ENCODE measurements at places on chromosomes 13 and 19.

GRCh38 chr13:37648609-37649008 lies 50.0 kb upstream of the POSTN start:
- DNase-seq, result no peak

DNA sequence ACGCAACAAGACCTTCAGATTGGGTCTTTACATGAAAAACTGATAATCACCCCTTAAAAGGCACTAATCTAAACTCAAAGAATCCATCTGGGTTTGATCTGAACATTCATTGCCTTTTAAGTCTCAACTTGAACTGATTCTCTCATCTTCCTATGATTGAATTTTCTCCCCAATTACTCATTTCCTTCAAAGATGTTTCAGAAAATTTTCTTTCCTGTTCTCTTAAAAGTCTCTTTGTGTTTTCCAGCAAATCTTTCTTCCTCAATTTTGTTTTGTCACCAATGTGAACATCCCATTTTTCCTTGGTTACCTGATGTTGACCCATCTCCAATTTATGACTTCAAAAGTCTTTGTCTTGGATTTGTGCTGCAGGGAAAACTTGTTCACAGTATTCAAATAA lies 234.3 kb downstream of the DACH1 start:
- DNase-seq, result no peak

DNA sequence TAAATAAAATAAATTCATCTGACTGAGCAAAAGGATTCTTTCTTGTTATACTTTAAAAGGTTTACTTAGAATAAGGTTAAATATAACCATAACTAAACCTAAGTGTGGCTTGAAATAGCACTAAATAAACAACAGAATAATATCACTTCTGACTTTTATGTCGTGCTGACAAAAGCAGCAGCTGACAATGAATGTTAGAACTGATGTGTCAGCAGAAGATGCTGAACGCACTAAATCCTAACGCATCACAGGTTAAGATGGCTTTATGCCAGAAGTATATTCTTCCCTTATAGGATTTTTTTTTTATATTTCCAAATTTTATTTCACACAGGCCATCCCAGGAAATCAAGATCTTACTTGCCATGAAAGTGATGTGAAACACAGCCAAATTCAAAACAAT lies 558.3 kb upstream of the NBEA start:
- DNase-seq, result no peak

GRCh38 chr19:35715355-35715809 lies 2.4 kb upstream of the KMT2B start:
- no peak for DNase-seq

DNA sequence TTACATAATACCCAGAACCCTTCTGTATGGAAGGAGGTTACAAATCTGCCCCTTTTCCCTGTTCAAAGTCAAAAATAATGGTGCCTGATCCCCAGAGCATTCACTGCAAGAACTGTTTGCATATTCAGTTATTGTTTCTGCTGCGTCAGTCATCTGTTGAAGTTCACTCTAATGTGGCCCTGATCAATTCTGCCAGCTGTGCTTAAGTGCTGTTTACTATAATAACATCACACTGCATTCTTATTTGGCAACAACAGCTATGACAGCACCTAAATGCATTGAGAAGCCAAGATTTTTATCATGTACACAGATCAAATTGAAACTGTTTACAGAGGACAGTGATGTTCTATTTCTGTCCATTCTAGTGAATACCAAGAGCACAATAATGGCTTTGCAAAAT lies 115.9 kb downstream of the DACH1 start:
- DNase-seq, result peak; percentile 84

DNA sequence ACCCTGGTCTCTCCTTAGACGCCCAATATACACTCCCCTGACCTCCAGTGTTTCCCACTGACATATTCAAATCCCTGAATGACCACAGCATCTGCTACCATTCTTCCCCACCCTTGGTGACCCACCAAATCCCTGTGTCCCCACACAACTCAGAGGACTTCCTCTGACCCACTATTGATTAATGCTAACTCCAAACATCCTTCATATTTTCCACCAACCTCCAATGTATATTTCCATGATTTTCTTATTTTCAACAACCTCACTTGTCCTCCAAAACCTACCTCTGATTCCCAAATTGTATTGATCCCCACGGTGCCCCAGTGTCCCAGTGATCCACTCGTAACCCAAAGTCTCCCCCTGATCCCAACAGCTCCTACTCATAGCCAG lies 526 bp upstream of the DMWD start:
- DNase-seq, result no peak

DNA sequence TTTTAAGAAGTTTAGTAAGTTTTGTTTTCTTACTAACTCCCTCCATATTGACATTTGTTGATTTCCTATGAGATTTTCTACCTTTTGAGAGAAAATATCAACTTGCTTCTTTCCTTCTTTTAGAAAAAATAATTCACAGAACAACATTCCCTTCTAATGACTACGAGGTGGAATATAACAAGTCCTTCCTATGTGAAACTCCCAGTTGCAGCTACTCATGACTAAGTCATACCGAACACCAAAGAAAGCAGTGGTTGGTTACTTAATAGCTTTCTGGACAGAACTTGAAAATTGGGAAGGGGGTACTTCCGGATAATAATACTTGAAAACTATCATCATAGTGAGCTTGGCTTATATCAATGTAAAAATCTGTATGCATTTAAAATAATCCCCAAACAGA lies 144.8 kb downstream of the DACH1 start:
- no peak for DNase-seq

GRCh38 chr19:48631225-48631624 lies 6.0 kb downstream of the DBP start:
- DNase-seq, result no peak

DNA sequence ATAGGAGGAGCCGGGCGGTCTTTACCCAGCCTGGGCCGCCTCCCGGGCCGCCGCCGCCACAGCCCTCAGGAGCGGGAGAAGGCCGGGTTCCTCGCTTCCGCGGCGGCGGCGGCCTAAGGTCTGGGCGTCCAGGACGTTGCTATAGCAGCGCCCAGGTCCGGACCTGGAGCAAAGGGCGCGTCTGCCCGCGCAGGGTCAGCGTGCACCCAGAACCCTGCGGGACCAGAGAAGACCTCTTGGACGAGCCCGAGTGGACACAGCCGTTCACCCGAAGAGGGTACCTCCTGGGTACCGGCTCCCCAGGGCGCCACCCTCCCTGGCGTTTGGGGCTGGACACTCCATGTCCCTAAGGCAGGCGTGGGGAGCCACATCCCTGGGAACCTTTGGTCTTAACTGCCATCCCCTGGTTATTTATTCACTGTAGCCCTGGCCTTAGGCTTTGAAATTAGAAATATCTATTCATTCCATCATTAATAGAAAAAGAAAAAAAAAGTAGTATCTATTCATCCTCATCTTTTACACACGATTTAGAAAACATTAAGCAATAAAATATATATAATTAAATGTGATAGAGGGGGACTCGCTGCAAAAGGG lies 2.4 kb downstream of the DZIP1 start:
- DNase-seq, result no peak

DNA sequence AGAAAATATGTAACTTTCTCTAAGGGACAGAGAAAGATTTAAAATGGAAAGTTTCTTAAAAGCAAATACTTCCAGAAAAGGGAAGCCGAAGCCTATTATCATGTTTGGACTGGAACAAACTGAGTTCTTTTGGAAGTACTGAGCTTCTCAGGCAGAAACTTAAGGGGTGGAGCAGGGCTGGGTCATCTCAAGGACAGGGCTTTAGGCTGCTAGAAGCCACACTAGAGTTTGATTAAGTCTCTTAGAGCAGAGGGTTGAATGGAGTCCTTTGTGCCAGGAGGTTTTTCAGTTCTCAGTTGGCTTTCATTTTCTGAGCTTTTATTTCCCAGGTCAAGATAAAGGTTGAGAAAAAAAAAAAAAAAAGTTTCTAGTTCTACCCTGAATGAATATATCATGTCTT lies 432.7 kb downstream of the SLITRK5 start:
- no peak for DNase-seq

- no peak for DNase-seq
Measured at GRCh38 chr13:23679220-23679619, 109.0 kb downstream of the TNFRSF19 start.
